Effector memory CD4-positive, alpha-beta T cell (primary cell): ENCODE measurements at places on chromosomes 3 and 15.

- H3K27ac ChIP-seq: no peak overlapping the region
- H3K36me3 ChIP-seq: no peaks in the 10 kb centered on the region
- no peaks in the 10 kb centered on the region for H3K4me1 ChIP-seq
- H3K27me3 ChIP-seq: no peaks in the 10 kb centered on the region
- DNase-seq: no peak
Measured at GRCh38 chr3:94158512-94158911, 95.7 kb downstream of the NSUN3 start.

- no peak for DNase-seq
- H3K27me3 ChIP-seq: no peaks in the 10 kb centered on the region
- H3K36me3 ChIP-seq: no peaks in the 10 kb centered on the region
- no peak overlapping the region for H3K4me3 ChIP-seq
Measured at GRCh38 chr3:71942432-71943187, 157.7 kb upstream of the PROK2 start.

- no peak for DNase-seq
- no peaks in the 10 kb centered on the region for H3K27me3 ChIP-seq
- H3K4me3 ChIP-seq: no peak overlapping the region
- no peaks in the 10 kb centered on the region for H3K36me3 ChIP-seq
- no peak overlapping the region for H3K27ac ChIP-seq
Measured at GRCh38 chr3:73141525-73141924, 80.1 kb downstream of the EBLN2 start.

- no peak for DNase-seq
- no peak overlapping the region for H3K4me3 ChIP-seq
- no peaks in the 10 kb centered on the region for H3K4me1 ChIP-seq
- H3K27ac ChIP-seq: no peak overlapping the region
- no peaks in the 10 kb centered on the region for H3K27me3 ChIP-seq
Measured at GRCh38 chr15:85831415-85832113, 36.8 kb upstream of the KLHL25 start.

GRCh38 chr15:78405336-78405924 is 32.6 kb upstream of the IREB2 start:
- no peaks in the 10 kb centered on the region for H3K4me1 ChIP-seq
- H3K36me3 ChIP-seq: no peaks in the 10 kb centered on the region
- H3K27ac ChIP-seq: no peak overlapping the region
- no peak for DNase-seq
- H3K4me3 ChIP-seq: no peak overlapping the region

DNA sequence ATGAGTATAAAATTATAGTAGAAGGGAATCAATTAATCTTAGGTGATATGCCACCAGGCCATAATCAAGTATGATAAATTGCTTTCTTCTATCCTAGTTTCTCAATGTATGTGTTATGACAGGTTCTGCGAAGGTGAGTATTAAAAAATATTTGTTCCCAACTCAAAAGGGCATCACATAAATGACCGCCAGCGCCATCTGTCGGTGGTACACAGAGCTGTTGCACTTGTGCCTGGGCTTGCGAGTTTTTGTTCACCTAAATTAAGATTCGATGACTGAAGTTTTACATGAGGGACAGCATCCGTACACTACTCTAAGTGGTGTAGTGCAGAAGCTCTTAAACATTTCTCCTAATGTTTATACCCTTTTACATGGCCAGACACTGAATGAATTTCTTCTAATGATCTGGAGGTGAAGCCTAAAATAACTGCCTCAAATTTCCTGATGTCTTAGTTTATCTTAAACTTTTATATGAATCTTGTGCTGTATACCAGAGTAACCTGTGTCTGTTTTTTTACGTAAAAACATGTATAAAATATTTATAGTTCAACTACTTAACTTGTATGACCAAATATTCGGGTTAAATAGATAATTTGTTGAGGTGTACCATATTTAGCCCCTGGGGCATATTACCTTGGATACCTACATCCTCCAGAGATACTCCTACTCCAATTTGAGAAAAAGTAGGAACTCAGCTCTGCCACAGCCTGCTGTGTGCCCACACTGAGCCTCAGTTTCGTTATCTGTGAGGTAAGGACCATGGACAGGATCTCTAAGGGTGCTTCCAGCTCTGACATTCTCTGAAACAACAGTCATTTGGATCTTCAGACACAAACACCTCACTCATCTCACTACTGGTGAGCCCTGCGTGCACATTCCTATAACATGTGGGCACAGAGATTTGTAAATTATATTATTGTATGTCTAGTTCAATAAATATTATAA is 365.6 kb downstream of the MAGI1 start:
- no peak for DNase-seq
- H3K4me3 ChIP-seq: no peak overlapping the region
- H3K27me3 ChIP-seq: no peaks in the 10 kb centered on the region
- no peak overlapping the region for H3K27ac ChIP-seq
- no peaks in the 10 kb centered on the region for H3K36me3 ChIP-seq

- H3K27ac ChIP-seq: no peak overlapping the region
- H3K4me3 ChIP-seq: no peak overlapping the region
- no peaks in the 10 kb centered on the region for H3K27me3 ChIP-seq
- H3K4me1 ChIP-seq: no peaks in the 10 kb centered on the region
- H3K36me3 ChIP-seq: no peaks in the 10 kb centered on the region
Measured at GRCh38 chr15:89631902-89632264, 23.4 kb downstream of the KIF7 start.

GRCh38 chr3:180277041-180277440 is 240.3 kb upstream of the PEX5L start:
- H3K27ac ChIP-seq: no peak overlapping the region
- H3K36me3 ChIP-seq: no peaks in the 10 kb centered on the region
- DNase-seq: no peak
- H3K4me1 ChIP-seq: no peaks in the 10 kb centered on the region
